ENCODE measurements at places on chromosomes 7 and 10.

DNA sequence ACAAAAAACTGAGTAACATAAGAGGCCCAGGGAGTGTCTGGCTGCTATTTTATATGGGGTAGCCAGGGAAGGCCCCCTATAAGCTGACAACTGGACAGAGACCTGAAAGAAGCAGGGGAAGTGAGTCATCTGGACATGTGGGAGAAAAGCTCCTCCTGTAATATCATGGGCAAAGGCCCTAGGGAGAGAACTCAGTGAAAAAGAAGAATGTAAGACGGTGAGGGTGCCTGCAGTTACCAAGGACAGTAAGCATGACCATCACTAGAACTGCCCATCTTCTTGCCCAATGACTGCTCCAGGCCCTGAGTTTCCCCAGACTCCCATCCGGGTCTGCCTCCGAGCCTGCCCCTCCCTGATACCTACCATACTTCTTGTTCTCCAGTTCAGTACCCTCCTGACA is 2.3 kb downstream of the ELMO1 start:
- H3K36me3 ChIP-seq: no peaks in the 10 kb centered on the region
- no peak overlapping the region for H3K27ac ChIP-seq
- H3K4me3 ChIP-seq: no peak overlapping the region
- no peaks in the 10 kb centered on the region for H3K4me1 ChIP-seq
- DNase-seq: no peak
- H3K27me3 ChIP-seq: no peaks in the 10 kb centered on the region

- no peaks in the 10 kb centered on the region for H3K4me1 ChIP-seq
- H3K36me3 ChIP-seq: no peaks in the 10 kb centered on the region
- H3K4me3 ChIP-seq: no peak overlapping the region
Observed at GRCh38 chr7:38123494-38123893, 54.6 kb upstream of the STARD3NL start.

- H3K4me1 ChIP-seq: no peaks in the 10 kb centered on the region
- H3K27me3 ChIP-seq: no peaks in the 10 kb centered on the region
- no peak overlapping the region for H3K4me3 ChIP-seq
- no peaks in the 10 kb centered on the region for H3K36me3 ChIP-seq
- no peak overlapping the region for H3K27ac ChIP-seq
Observed at GRCh38 chr7:123929107-123929506, 4.1 kb downstream of the SPAM1 start.

DNA sequence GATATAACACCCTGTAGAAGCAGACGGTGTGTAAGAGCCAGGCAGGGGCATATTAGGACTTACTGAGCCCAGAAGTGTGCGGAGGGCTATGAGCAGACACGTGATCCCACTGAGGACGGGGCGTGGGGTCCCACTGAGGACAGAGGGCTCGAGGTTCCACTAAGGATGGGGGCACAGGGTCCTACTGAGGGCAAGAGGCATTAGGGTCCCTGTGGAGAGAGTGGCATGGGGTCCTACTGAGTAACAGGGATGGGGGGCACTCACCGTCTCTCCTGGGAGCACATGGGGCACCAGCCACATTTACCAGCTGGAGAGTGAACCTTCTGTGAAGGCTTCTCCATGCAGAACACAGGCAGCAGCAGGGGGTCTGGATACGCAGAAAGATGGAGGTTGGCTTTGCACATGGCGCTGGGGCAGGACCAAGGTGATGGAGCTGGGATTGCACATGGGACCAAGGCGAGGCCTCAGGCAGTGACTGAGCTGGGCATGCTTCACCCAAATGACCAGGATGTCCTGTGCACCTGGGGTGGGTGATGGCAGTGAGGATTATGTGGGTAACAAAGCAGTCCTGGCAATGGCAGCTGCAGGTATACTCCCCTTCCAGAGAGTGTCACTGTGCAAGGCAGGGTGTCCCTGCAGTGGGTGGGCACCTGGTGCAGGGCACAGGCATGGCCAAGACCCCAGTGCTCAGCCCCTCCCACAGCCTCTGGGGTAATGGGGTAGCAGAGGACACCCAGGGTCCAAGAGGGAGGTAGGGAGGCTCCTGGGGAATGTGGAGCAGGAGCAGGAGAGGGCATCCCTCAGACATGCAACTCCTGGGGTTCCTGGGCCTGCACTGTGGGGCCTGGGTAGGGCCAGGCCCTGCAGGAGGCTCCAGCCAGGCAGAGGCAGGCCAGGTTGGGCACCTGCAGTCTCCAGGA is 278.1 kb downstream of the TCERG1L start:
- H3K27me3 ChIP-seq: no peaks in the 10 kb centered on the region
- H3K4me3 ChIP-seq: no peak overlapping the region
- no peaks in the 10 kb centered on the region for H3K36me3 ChIP-seq
- no peaks in the 10 kb centered on the region for H3K4me1 ChIP-seq

DNA sequence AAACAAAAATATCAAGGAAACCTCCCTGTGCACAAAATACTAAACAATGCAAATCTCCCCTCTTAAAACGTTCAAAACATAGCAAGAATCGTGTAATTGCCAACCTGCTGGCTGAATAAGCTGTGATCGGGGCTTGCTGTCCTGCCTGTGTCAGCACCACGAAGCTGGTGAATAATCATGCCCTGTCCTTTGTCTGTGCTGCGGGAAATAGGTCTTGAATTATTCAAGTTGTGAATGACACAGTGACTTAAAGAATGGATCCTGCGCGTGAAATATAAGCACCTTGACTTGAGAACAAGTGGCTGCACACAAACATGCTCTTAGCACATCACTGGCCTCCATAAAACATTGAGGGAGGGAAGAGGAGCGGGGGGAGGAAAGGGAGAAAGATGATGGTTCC is 130.2 kb downstream of the OAT start:
- H3K36me3 ChIP-seq: no peaks in the 10 kb centered on the region
- no peaks in the 10 kb centered on the region for H3K4me1 ChIP-seq
- H3K4me3 ChIP-seq: no peak overlapping the region
- no peak overlapping the region for H3K27ac ChIP-seq

GRCh38 chr10:18368273-18368672 is 228.0 kb downstream of the CACNB2 start:
- no peak for DNase-seq
- no peaks in the 10 kb centered on the region for H3K4me1 ChIP-seq
- H3K4me3 ChIP-seq: no peak overlapping the region
- H3K27me3 ChIP-seq: no peaks in the 10 kb centered on the region
- no peaks in the 10 kb centered on the region for H3K36me3 ChIP-seq

All from breast epithelium (tissue), 4 donors.